ENCODE measurements at places on chromosomes 2 and 18.

- no peak for DNase-seq
These were observed 141.1 kb downstream of the EIPR1 start for GRCh38 chr2:3236300-3237045.

- no peak for DNase-seq
These were observed 1.1 kb upstream of the TWIST2 start for GRCh38 chr2:238846628-238847418.

- no peak for DNase-seq
These were observed 37.4 kb downstream of the VAPA start for GRCh38 chr18:9951022-9951859.

DNA sequence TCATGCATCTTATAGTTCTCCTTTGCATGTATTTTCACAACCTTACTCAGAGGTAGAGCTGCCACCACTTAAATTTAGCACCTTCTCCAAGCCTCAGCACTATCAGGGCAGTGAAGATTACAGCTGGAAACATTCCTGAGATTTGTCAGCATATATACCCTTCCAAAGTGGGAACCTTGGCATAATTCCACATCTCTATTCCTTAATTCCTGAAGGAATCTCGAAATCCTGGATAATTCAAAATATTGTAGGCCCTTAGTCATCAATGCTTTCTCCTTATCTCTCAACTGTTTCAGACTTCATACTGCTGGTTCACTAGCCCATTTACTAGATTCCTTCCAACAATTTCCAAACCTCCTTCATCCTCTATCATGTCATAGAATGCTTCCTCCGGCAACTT is 87.4 kb downstream of the ITSN2 start:
- DNase-seq: no peak

DNA sequence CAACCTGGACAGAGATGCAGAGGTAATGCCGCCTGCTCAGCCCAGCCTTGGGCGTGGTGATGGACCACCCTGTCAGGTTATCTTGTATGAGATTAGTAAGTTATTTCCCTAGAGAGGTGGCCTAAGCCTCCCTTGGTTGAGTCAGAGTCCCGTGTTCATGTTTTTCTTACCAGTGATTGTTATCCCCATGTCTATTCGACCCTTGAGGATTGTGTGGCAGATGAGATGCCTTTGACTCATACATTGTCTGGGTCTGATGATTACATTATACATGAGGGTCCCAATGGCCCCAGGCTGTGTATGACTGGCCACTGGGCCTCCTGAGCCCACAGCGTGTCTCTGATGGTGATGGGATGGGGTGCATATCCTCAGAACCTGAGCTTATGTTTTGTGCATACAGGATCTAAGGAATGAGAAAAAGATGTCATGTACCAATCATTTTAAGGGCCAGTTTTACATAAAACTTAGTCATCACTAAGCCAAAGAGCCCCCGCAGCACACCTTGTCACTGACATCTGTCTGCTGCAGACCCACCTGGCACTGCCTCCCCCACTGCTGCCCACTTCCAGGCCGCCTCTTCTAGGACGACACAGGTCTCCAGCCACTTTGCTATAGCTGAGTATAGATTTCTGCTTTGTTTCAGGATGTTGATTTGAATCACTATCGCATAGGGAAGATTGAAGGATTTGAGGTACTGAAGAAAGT is 7.7 kb downstream of the PPP1R7 start:
- DNase-seq: no peak

DNA sequence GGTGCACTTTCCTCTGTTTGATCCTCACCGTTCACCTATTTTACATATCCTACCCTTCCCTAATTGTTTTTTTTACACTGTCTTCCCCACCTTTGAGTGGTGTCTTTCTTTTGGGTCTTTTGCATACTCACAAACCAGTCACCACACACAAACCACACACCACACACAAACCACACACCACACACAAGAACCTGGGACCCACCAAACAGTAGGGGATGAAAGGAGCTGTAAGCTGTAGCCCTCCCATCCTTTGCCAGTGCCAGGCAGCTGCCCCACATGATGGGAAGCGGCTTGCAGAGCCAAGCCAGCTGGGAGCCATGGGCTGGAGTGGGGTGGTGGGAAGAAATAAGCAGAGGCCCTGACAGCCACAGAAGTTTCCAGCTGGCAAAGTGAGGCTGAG is 38.9 kb upstream of the MSH6 start:
- no peak for DNase-seq

DNA sequence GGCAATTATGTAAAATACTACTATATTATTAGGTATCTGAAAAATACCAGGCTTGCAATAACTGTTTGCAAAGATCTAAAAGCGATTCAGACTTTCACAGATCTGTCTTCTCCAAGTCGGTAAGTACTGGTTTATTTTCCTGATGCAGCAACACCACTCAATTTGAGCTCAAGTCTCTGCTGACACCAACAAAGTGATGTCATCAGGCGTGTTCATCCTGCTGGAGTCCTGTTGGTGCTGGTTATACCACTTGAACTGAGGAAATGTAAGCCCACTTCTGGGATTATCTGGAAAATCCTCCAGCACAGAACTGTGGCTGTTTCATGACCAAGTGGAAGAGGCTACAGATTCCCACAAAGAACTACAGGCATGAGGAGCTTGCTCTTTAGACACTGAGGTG is 267.6 kb downstream of the BCL2 start:
- no peak for DNase-seq

DNA sequence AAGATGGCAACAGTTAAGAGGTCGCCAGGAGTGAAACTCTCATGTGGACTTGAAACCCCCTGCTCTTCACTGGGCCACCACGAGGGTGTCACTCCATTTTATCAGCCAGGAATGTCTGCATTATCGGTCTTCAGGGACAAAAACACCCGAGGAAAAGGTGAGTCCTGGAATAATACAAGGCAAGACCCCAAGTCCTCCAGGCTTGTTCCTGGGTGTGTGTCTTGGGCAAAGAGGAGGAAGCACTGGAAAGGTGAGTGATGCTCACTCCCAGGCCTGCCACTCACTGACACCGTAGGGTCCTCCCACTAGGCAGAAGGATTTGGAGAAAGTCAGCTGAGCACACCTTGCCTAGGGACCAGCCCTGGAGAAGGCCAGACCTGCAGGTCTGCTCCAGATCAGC is 86.9 kb downstream of the LOXHD1 start:
- no peak for DNase-seq

DNA sequence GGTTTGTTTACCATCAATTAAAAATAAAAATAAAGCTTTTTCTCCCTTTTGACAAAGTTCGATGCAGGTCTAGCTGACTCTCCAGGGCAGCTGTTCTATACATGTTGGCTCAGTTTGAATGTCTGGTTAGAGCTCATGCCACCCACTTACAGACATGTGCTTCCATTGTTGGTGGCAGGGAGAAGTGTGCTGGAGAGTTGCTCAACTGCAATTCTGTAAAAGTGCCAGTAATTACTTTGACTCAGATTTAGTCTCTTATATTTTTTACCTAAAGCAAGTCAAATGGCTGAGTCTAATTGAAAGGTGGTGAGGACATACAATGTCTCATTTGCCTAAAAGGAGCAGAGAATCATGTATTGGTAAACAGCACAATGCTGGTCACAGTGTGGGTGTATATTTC is 609.1 kb upstream of the SYT4 start:
- DNase-seq: no peak

GRCh38 chr2:224302952-224303351 is 99.0 kb downstream of the FAM124B start:
- DNase-seq: no peak

DNA sequence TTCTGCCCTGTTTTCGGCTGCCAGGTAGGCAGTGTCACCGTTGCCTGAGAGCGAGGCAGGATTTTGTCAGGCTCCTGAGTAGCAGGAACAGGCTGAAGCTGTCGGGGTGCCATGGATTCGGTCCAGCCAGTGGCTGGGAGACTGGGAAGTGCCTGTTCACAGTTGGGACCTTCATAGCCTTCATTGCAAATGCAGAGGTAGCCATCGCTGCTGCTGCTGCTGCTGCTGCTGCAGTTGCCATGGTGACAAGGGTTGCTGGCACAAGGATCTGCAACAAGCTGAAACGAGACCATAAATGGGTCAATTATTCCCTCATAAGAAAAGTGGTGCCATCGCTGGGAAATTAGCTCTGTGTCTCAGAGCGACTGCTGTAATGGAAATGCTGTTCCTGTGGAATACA is 122.7 kb downstream of the DNER start:
- no peak for DNase-seq
